Stimulated activated CD8-positive, alpha-beta memory T cell treated with anti-CD3 and anti-CD28 coated beads, Interleukin-2, amount 100 ng/mL, for 1 hour (primary cell): ENCODE measurements at places on chromosomes 11 and 22.
A peak's percentile ranks its signal among the peaks of the same experiment; 100 is the strongest.

- DNase-seq = no peak
These were observed 167.2 kb upstream of the ZBED5 start for GRCh38 chr11:11025087-11025486.

DNA sequence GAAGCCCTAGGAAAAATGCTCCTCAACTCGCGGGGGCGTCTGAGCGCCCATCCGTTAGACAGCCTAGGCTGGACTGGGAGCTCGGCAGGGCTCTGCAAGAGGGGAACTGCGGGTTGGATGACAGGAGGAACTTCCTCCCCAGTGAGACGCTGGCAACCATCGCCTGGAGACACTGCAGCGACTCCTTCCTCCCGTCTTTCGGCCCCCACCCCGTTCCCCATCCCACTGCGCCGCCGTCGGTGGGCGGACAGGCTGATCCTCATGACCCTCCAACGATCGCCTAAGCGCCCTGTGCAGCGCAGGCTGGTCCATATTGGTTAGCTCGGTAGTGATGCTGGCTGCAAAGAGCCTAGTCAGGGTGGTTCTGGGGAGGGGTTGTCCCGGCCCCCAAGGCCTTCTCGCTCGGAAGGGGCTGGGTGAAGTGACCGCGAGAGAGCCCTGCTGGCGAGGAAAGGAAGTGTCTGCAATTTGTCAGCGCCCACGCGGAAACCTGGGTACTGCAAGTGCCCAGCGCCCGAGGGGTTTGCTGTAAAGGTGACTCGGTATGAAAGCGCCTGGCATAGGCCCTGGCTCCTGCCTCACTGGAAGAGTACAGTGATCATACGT, 638 bp downstream of the NRGN start:
- peak; percentile 18 for DNase-seq

- no peak for DNase-seq
These were observed 17.3 kb upstream of the EIF3D start for GRCh38 chr22:36546092-36546804.

GRCh38 chr22:36385491-36386350, 2.0 kb downstream of the MYH9 start:
- DNase-seq = no peak

GRCh38 chr11:11380883-11381282, 27.8 kb upstream of the CSNK2A3 start:
- no peak for DNase-seq

DNA sequence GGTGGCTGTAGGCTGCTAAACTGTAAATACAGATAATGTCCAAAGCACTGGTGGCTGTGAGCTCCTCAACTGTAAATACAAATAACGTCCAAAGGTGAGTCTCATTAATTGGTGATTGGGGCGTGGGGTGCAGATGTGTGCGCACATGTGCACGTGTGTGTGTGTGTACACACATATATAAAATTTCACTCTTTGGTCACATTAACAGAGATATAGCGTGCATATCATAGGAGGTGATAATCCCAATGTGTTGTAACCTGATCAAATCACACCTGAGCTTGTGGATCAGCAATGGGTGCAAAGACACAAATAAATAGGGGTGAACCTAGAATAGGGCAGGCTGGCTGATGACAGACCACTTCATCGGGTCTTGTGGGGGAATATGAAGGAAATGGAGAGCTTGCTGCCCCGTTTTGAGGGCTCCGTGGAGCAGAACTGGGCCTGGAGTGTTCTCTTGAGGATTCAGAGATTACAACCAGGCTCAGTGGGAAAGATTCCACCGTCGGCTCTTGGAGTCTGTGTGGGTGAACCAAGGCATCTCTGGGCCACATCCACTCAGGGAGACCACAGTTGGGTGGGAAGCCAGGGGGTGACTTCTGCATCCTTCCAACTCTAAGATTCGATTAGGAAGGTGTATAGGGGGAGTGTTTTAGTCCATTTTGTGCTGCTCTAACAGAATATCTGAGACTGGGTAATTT, 24.9 kb upstream of the OSBPL5 start:
- no peak for DNase-seq

- no peak for DNase-seq
These were observed 119.2 kb upstream of the C11orf87 start for GRCh38 chr11:109302591-109303334.

- no peak for DNase-seq
These were observed 233.4 kb upstream of the DDI1 start for GRCh38 chr11:103803062-103803461.

DNA sequence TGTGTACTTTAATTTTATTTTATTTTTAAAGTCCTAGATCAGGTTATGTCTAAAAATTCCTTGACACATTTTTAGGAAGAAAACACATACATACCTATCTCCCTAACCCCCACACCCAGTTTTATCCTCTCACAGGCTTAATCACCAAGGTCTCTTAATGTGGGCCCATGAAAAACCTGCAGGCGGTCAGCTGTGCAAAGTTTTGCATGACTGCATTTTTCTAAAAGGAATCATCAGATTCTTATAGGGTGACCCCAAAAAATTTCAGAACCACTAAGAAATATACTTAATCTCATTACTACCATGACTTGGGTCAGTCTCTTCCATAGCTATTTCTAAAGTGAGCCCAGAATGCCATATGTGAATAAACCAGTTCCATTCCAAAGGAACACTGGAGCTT, 19.8 kb downstream of the SAA1 start:
- DNase-seq = no peak

DNA sequence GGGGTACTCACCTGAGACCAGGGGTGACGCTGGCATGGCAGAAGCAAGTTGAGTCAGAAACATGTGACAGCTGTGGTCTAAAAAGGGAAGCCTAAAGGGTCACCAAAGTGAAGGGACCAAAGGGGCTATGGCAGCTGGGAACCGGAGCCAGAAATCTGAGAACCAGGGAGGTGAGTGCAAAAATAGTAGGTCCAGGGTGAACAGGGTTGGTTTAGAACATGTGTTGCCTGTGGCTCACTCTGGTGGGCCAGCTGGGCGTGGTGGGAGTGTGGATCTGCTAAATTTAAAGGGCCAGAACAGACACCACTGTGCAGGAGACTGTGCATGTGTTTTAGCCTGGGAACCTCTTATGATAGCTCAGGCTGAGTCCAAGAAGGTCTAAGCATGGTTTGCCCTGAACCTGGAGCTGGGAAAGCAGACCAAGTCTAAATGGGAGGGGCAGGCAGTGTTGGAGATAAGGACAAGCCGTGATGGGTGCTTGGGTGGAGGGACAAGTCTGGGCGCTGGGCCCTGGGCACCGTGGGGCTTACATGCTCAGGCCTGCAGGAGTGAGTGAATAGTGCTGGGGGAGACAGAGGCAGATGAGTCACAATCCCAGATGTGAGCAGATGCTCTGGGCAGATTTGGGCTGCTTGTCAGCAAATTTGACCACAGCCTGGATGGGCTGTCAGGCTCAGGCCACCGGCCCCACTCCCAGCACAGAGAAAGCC, 41.4 kb upstream of the ZBED5 start:
- no peak for DNase-seq

DNA sequence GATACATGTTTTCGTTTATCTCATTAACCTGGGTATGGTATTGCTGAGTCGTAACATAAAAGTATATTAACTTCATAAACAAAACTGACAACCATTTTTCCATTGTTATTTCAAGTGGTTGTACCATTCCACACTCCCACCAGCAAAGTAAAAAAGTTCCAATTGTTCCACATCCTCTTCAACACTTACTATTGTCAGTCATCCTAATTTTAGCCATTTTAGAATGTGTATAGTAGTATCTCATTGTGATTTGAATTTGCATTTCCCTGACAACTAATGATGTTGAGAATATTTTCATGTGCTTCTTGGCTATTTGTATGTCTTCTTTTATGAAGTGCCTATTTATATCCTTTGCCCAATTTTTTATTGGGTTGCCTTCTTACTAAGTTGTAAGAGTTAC, 10.5 kb upstream of the CD3E start:
- no peak for DNase-seq

DNA sequence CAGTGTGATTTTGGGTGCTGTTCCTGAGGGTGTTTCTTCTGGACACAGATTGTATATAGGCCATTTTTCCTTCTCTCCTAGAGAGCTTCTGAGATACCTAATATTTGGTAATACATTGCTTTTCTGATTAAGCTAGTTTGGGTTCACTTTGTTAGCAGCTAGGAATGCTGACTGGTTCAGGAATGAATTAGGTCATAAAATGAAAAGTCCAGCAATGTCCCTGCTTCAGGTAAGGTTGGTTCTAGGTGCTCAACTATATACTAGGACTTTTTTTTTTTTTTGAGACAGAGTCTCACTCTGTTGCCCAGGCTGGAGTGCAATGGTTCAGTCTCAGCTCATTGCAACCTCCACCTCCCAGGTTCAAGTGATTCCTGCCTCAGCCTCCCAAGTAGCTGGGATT, 32.9 kb upstream of the APOL5 start:
- DNase-seq = no peak

DNA sequence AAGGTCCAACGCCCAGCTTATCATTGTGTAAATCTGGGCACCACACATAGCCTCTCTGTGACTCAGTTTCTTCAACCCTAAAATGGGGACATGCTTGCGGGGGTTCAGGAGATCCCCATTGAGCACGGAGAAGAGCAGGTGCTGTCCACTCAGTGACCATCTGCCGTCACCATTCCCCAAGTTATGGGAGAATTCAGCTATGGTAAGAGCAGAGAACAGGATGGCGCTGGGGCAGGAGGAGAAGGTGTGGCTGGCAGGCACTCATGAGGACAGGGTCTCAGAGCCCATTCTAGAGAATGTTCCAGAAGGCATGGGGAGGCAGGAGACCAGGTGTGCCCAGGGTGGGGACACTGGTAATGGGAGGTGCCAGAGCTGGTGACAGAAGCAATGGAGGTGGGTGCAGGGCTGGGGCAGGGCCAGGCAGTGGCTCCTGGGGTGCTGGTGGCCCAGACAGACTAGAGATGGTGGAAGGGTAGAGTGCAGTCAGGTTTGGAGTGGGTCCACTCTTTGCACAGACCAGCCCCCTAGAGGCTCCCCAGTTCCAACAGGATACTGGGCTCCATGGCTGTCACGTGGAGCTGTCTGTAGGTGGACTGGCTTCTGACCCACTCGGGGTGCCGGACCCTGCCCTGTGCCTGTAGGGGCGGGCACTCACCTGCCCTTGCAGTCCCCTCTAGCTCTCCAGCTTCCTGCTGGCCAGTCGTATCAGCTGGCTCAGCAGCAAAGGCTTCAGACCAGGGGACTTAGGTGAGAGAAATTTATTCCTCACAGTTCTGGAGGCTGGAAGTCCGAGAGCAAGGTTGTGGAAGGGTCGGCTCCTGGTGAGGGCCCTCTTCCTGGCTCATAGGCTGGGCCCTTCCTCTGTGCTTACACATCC, 84.7 kb downstream of the CDKN1C start:
- DNase-seq = no peak

- DNase-seq = no peak
These were observed 8.9 kb downstream of the TRPM5 start for GRCh38 chr11:2435288-2436012.

- DNase-seq = no peak
These were observed 3.3 kb downstream of the KDELR3 start for GRCh38 chr22:38471237-38471636.

DNA sequence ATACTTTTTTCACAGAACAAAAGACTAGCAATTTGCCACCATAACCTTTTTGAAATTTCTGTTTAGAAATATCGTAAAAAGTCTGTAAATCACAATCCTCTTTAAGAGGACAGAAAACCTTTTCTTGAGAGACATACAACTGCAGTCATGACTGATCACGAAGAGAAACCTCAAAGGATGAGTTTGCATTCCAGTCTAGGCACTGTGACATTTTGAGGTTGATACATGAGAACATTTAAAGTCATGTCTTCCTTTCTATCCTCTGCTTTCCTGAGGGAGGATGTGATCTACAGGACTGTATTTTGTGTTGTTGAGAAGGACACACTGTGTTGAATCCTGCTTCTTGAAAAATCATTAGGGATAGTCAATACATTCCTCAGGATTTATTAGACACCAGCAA, 476.7 kb upstream of the CCDC179 start:
- no peak for DNase-seq

- no peak for DNase-seq
These were observed 121.6 kb downstream of the KCNQ1 start for GRCh38 chr11:2566223-2567025.

DNA sequence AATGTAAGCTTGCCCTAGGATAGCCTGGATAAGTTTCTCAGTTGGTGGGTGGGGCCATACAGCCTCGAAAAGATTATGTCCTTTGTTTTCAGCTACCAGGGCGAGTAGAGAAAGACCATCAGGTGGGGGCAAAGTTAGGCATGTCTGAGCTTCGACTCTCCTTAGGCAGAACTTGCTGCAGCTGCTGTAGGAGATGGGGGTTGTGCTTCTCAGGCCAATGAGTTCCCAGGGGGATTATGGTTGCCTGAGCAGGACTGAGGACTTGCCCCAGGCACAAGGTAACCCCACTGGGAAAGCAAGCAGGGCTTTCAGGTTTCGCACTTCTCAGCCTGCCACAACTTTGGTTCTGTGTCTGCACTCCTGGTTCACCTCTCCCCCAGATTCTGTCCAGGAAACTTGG, 173.4 kb upstream of the SESN3 start:
- no peak for DNase-seq
